ENCODE measurements at places on chromosomes 5 and 9.

DNA sequence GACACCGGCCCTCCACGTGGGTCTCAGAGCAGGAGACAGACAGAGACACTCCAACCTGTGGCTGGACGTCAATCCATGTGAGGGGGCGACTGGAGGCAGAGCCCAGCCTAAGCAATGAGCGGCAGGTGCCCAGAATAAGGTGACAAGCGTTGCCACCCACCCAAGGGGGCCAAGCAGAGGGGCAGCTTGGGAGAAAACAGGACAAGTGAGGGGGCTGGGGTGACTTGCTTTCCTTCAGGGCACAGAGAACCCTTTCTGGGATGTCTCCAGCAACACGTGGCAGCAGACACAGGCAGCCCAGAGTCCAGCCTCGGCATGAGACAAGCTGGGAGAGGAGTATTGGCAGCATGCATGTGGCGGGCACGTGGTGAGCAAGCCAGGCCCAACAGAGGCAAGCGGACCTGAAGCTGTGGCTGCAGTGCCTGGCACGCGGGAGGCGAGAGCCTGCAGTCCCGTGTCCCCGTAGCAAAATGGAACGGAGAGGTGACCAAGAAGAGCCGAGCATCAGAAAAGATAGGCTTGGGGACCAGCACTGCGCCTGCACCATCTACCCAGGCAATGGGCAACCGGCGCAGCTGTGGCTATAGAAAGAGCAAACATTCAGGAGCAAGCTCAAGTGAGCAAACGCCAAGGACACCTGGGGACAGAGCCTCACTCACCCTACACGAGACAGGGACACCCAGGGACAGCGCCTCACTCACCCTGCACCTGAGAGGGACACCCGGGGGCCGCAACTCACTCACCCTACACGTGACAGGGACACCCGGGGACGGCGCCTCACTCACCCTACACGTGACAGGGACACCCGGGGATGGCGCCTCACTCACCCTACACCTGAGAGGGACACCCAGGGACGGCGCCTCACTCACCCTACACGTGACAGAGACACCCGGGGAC is 6.2 kb downstream of the TERT start:
- DNase-seq = no peak

DNA sequence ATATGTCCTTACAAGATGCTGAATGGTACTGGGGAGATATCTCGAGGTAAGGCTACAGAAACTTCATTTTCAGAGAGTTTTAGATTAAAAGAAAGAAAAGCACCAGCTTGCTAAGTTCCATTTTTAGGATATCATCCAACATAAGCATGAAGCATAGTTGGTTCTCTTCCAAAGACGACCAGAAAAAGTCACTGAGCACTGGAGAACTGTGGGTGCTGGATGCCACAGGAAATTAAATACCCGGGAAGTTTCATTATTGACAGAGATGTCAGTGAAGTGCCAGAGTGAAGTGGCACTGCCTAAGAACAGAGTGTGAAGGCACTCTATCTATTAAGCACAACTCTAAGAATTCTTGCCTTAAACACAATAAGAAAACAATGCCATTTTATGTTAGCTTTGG is 76.8 kb downstream of the PIK3R1 start:
- DNase-seq = no peak

- no peak for DNase-seq
These were observed 73.6 kb downstream of the DOCK2 start for GRCh38 chr5:169710675-169711074.

- DNase-seq = no peak
These were observed 11.2 kb upstream of the SEMA4D start for GRCh38 chr9:89508951-89509615.

DNA sequence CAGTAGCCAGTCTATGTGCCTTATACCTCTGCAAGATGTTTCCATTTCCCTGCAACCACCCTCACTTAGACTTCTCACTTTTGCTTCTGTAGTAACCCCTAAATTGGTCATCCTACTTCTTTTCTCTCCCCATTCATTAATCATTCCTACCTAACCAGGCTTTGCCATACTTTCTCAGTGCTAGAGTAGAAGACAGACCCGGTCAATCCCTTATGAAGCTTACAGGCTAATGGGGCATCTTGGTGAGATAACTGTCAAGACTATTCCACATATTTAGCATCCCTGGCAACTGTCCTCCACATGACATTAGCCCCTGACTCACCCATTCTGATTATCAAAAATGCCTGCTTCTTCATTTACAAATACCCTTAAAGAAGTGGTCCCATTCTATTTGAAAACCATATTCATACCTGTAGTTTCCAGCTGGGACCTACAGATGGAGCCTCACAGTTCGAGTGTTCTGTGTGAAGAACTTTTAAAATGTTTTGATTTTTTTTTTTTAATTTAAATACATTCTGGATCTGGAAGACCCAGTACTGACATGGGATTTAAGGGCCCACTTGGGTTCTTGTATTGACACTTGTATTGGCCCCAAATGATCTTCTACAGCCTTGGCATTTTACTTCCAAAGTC is 21.0 kb downstream of the F2RL2 start:
- DNase-seq = no peak

Measured in stimulated activated CD4-positive, alpha-beta T cell treated with anti-CD3 and anti-CD28 coated beads, Interleukin-15, amount 100 ng/mL, for 24 hours (primary cell).